ENCODE measurements at places on chromosomes 3 and 15.

GRCh38 chr3:19811689-19812088, 122.3 kb downstream of the EFHB start:
- no peak for DNase-seq

DNA sequence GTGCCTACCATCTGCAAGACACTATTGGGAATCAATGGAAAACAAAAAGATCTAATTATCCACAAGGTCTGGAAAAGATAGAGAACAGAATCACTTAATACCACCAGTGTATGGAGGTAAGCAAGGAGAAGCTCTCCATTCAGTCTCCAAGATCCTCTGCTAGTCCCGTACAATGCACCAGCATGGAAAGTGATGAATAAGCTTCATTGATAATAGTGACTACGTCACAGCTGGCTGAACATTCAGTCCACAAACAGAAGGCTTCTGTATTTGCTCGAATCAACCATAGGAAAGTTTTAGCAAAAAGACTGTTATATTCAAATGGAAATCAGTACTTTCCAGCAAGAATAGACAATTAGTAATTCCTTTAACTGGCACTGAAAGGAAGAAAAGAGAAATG, 42.9 kb downstream of the IGSF11 start:
- DNase-seq: no peak

DNA sequence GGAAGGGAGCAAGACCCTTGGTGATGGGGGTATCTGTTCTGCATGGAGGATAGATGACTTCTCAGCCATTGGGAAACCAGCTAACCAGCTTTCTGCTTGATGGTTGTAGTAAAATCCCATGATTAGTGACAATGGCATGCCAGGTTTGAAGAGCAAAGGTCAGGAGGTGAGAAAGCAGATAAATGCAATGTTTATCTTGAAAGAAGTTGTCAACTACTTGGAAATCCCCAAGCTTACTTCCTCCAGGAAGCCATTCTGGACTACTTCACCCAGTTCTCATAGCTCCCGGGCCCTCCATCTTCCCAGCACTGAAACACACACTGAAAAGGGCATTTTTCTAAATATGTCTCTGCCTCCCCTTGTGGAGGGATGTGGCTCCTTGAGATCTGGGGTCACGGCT, 51.3 kb downstream of the SMAD3 start:
- DNase-seq: no peak

- DNase-seq: no peak
Measured at GRCh38 chr3:191217301-191217700, 18.3 kb downstream of the OSTN start.

GRCh38 chr3:44031387-44032380, 210.0 kb upstream of the TOPAZ1 start:
- DNase-seq: no peak

GRCh38 chr15:60774829-60775463, 296.0 kb upstream of the ICE2 start:
- no peak for DNase-seq

DNA sequence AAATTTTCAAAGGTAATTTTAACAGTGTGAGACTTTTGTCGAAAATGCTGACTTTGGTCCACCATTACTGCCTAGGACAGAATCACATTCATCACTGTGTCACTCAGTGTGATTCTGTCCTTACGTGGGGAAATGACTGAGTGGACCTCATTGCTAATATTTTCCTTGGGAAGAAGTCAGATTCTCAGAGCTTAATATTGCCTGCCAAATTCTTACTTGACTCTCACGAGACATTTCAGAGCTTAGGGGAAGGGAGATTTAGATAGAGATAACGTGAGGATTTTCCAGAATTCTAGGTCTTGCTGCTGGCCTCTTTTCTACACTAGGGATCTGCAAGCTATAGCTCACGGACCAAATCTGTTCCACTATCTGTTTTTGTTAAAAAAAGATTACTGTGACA, 270.4 kb downstream of the SUCLG2 start:
- no peak for DNase-seq

DNA sequence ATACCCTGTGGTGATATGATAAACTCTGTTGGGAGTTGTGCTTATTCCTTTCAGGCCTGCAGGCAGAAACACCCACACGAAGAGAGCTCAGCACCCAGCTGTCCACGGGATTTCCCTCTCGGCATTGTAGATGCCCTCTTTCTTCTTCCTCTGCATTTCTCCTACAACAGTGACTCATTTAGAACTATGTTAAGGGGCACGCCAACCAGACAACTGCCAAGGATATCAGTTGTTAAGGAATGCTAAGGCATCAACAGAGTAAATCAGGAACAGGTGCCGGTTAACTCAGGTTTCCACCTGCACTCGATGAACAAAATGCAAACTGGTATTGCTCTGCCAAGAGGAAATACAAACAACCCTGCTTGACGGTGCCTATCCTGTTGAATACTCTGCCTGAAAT, 270.0 kb upstream of the PEX5L start:
- no peak for DNase-seq

DNA sequence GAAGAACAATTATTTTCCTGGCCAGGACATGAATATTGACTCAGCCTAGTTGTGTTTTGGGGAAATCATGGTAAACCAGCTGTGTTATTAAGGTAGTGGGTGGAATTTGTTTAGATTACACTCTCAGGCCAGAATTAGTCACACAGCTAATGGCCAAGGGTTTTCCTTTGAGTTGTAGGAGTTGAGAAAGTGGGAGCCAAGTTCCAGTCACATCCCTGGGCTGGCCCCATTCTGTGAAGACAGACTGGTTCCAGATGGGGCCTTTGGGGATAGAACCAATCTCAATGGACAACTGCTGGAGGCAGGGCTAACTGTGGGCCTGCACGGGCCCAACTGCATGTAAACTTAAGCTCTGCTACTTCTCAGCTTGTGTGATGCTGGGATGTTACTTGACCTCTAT, 1.4 kb upstream of the RASL12 start:
- DNase-seq: no peak

- DNase-seq: no peak
Measured at GRCh38 chr15:91126080-91126479, 26.0 kb downstream of the SV2B start.

Measured in activated T-helper 1 cell treated with Interleukin-2 at 50 U/mL for 16 hours (primary cell).